H9 (cell line): ENCODE measurements at places on chromosomes 3 and 15.
A peak's percentile ranks its signal among the peaks of the same experiment; 100 is the strongest.

DNA sequence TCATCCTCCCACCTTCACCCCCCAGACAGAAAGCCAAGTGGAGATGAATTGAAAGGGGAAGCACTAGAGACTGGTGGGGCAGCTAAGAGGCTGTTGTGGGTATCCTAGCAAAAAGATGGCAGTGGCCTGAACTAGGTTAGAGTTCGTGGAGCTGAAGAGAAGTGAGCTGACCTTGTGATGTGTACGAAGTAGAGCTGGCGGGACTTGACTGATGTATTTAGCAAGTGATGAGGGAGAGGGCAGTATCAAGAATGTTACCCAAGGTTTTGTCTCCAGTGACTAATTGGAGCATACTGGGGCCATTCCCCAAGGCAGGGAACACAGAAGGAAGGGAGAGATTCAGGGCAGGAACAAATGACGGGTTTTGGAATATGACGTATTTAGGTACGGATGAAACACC lies 50.0 kb upstream of the CP start:
- peaks cover 5% of the 10 kb centered on the region; the same call in 1 of the 2 replicates for H3K4me1 ChIP-seq
- H3K27me3 ChIP-seq: no peaks in the 10 kb centered on the region
- no peak overlapping the region for H3K27ac ChIP-seq
- no peak overlapping the region for H3K4me3 ChIP-seq
- H3K36me3 ChIP-seq: no peaks in the 10 kb centered on the region; the same call in 1 of the 3 replicates
- no peak for DNase-seq

- H3K27ac ChIP-seq: no peak overlapping the region
- no peaks in the 10 kb centered on the region; the same call in 1 of the 2 replicates for H3K27me3 ChIP-seq
- H3K4me3 ChIP-seq: no peak overlapping the region
- peaks cover 8% of the 10 kb centered on the region for H3K36me3 ChIP-seq
- H3K4me1 ChIP-seq: no peaks in the 10 kb centered on the region
These were observed 86.2 kb downstream of the IQSEC1 start for GRCh38 chr3:12986986-12987385.

GRCh38 chr15:41901431-41901830 lies 7.6 kb upstream of the SPTBN5 start:
- no peaks in the 10 kb centered on the region for H3K27me3 ChIP-seq
- no peak for DNase-seq
- H3K27ac ChIP-seq: no peak overlapping the region
- H3K36me3 ChIP-seq: peaks cover 28% of the 10 kb centered on the region

GRCh38 chr3:139848660-139849059 lies 86.3 kb upstream of the CLSTN2 start:
- H3K27me3 ChIP-seq: no peaks in the 10 kb centered on the region
- peaks cover 2% of the 10 kb centered on the region; the same call in 2 of the 3 replicates for H3K36me3 ChIP-seq
- no peak for DNase-seq
- H3K4me1 ChIP-seq: no peaks in the 10 kb centered on the region
- no peak overlapping the region for H3K4me3 ChIP-seq

DNA sequence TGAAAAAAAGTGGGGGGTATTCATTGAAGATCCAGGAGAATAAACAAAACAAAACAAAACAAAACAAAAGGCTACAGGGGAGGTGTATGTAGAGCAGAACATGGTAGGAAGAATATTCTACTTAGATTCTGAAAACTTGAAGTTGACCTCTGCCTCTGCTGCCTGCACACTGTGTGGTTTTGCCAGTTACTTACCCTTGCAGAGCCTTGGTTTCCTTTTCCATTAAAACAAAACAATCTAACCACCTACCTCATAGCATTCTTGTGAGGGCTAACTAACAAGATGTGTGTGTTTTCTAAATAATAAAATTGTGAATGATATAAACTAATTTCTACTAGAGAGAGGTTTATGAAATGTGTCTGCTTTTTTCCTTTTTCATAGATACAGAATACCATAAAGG lies 423.1 kb downstream of the TIGIT start:
- no peak overlapping the region for H3K27ac ChIP-seq
- H3K36me3 ChIP-seq: no peaks in the 10 kb centered on the region
- DNase-seq: no peak
- H3K27me3 ChIP-seq: no peaks in the 10 kb centered on the region
- H3K4me3 ChIP-seq: no peak overlapping the region

- H3K27ac ChIP-seq: no peak overlapping the region
- peaks cover 23% of the 10 kb centered on the region for H3K36me3 ChIP-seq
- peaks cover 3% of the 10 kb centered on the region; the same call in 1 of the 2 replicates for H3K4me1 ChIP-seq
- no peak overlapping the region for H3K4me3 ChIP-seq
These were observed 3.5 kb downstream of the MAPKAPK3 start for GRCh38 chr3:50620420-50620819.

GRCh38 chr3:195758721-195759353 lies 38.1 kb downstream of the MUC20 start:
- no peak overlapping the region for H3K27ac ChIP-seq
- peaks cover 3% of the 10 kb centered on the region; the same call in 1 of the 2 replicates for H3K4me1 ChIP-seq
- no peaks in the 10 kb centered on the region for H3K36me3 ChIP-seq
- no peaks in the 10 kb centered on the region for H3K27me3 ChIP-seq
- no peak overlapping the region for H3K4me3 ChIP-seq

GRCh38 chr15:42724276-42724675 lies 12.7 kb downstream of the CDAN1 start:
- peaks cover 18% of the 10 kb centered on the region for H3K36me3 ChIP-seq
- no peaks in the 10 kb centered on the region for H3K27me3 ChIP-seq
- H3K4me1 ChIP-seq: no peaks in the 10 kb centered on the region
- no peak overlapping the region for H3K4me3 ChIP-seq

DNA sequence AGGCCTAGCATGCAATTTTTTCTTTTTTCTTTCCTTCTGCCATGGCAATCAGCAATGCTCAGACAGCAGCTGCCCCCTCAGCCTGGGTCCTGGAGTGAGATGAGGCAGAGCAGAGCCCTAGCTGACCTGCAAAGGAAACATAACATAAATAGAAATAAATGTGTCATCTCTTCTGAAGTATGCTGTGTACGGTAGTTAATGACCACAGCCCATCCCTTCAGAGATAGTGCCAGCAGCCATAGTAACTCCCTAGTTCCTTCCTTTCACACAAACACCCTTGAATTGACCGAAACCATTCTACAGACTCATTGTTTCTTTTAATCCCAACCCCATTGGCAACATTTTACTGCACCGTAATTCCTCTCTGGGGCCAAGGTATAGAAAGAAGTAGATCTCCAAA lies 8.4 kb upstream of the CD47 start:
- no peak for DNase-seq
- H3K4me1 ChIP-seq: no peaks in the 10 kb centered on the region
- H3K27me3 ChIP-seq: no peaks in the 10 kb centered on the region
- H3K4me3 ChIP-seq: no peak overlapping the region
- H3K27ac ChIP-seq: no peak overlapping the region
- no peaks in the 10 kb centered on the region for H3K36me3 ChIP-seq

DNA sequence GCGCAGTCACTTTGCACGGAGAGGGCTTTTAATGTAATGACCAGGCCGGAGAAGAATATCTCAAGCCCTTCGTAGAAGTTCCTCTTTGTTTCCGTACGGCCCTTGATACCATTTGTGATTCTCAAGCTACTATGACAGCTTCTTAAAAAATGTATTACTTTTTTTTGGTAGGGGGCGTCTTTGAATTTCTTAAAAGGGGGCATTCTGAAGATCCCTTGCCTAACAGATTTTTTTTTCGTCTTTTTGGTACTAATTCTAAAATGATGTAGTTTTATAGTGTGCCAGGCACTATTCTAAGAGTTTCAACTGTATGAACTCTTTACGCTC lies 614.0 kb downstream of the MCTP2 start:
- H3K27me3 ChIP-seq: no peaks in the 10 kb centered on the region
- H3K36me3 ChIP-seq: peaks cover 9% of the 10 kb centered on the region; the same call in 2 of the 3 replicates
- peak overlapping the region; percentile 70 for H3K4me3 ChIP-seq
- no peak for DNase-seq

GRCh38 chr15:68343579-68344225 lies 66.2 kb downstream of the FEM1B start:
- no peaks in the 10 kb centered on the region for H3K27me3 ChIP-seq
- no peaks in the 10 kb centered on the region for H3K36me3 ChIP-seq
- no peaks in the 10 kb centered on the region for H3K4me1 ChIP-seq
- no peak overlapping the region for H3K27ac ChIP-seq
- DNase-seq: peak; percentile 40
- no peak overlapping the region for H3K4me3 ChIP-seq

GRCh38 chr3:152382312-152383135 lies 113.8 kb downstream of the MBNL1 start:
- H3K27me3 ChIP-seq: no peaks in the 10 kb centered on the region
- no peaks in the 10 kb centered on the region for H3K36me3 ChIP-seq
- H3K4me3 ChIP-seq: no peak overlapping the region
- H3K4me1 ChIP-seq: no peaks in the 10 kb centered on the region

DNA sequence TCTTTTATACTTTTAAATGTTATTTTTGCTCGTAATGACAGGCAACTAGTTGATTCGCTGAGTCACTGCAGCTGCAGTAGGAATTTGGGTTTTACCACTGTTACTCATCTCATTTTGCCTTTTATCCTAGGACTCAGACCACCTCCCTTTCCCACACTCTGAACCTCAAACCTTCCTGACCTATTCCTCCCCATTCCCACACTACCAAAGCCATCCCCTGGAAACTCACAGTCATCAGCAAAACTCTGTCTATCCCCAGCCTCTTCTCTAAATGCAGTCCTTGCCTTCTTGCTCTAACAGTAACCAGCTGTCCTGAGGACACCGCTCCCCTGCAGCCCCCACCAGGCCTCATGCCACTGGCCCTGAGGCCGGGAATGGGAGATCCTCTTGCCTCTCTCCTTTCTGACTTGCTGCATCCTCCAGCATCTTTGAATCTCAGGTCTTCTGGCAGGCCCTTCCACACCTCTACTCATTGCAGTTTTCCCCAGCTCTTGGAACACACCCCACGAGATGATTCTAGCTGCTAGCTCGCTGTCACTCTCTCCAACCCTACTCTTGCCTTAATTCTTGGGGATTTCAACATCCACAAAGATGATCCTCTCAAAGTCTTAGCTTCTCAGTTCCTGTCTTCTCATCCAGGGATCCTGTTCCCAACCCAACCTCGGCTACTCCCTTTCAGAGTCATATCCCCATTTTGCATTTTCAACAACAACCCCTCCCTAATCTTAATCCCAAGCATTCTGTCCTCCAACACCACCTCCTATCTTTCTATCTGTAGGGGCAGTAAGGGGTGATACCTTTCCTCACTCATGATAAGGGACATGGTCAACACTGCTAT lies 55.9 kb upstream of the C3orf80 start:
- H3K27ac ChIP-seq: no peak overlapping the region
- no peaks in the 10 kb centered on the region for H3K36me3 ChIP-seq
- DNase-seq: no peak
- H3K27me3 ChIP-seq: no peaks in the 10 kb centered on the region
- no peak overlapping the region for H3K4me3 ChIP-seq

- DNase-seq: no peak
- H3K27me3 ChIP-seq: no peaks in the 10 kb centered on the region
- H3K27ac ChIP-seq: no peak overlapping the region
- no peak overlapping the region for H3K4me3 ChIP-seq
These were observed 403.9 kb upstream of the LMCD1 start for GRCh38 chr3:8097690-8098089.

GRCh38 chr3:72100080-72100511 lies 315.1 kb upstream of the PROK2 start:
- no peak overlapping the region for H3K27ac ChIP-seq
- H3K36me3 ChIP-seq: no peaks in the 10 kb centered on the region
- peak; percentile 66 for DNase-seq
- H3K4me3 ChIP-seq: peak overlapping the region; percentile 87

DNA sequence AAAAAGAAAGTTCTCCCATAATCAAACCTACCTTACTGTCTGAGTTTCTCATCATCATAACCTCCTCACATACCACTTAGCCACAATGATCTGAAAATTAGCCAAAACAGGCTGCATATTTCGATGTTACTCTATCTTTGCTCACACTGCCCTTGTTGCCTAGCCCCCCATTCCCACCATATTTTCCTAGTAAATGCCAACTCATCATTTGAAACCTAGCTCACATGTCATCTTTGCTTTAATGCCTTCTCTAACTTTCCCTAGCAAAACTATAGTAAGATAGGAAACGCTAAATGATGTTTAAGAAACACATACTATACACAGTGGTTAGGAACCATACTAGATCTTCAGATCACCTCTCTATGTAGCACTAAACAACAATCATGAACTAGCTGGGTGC lies 64.9 kb downstream of the INO80 start:
- DNase-seq: no peak
- peaks cover 90% of the 10 kb centered on the region for H3K36me3 ChIP-seq
- H3K27ac ChIP-seq: no peak overlapping the region
- no peak overlapping the region for H3K4me3 ChIP-seq

DNA sequence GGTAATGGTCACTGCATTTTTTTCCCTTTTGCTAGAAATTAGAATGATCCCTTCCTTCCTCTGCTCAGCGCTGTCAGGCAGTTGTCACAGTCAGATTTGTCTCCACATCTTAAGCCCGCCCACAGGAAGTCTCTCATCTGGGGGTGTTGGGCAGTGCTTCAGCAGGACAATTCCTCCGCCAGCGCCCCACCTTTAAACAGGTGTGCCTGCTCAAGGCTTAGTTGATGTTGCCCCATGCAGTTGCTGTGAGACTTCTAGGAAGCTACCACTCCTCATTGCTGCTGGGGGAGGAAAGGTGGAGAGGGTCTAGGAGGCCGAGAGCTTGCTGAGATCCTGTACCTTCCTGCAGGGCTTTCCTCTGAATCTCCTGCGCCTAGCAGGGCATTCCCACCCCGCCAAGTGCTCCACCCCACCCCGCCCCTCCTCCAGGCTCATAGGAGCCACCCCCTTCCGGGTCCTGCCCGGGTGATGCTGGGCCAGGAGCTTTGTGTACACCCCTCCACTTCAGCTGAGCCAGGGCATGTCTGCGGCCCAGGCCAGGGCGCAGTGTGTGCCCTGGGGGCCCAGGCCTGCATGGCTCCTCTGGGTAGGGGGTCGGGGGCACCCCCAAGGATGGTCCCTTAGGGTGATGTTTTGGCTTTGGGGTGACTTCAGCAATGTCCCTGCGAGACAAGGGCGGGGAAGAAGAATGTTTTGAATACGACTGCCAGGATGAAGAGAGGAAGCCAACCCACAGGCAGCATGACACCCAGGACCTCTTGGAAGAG lies 68.7 kb downstream of the TRAK1 start:
- DNase-seq: peak; percentile 97
- H3K36me3 ChIP-seq: no peaks in the 10 kb centered on the region
- H3K27me3 ChIP-seq: no peaks in the 10 kb centered on the region

DNA sequence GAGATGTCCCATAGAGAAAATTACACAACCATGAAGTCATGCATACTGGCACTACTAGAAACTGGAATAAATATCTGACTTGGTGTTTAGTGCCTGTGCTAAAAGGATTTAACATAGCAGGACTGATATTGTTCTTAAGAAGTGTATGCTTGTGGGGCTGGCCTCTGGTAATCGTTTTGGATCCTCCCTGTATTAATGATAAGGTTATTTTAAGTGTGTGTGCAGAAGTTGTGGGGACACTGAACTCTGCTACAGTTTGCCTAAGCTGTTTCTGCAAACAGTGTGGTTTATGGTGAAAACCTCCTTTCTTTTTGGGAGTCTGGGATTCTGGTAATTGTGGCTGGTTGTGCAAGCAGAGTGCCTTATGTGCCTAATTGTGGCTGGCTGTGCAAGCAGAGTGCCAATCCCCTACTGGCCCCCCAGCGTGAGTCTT lies 120.8 kb downstream of the CLASP2 start:
- H3K4me1 ChIP-seq: no peaks in the 10 kb centered on the region
- H3K27ac ChIP-seq: no peak overlapping the region
- H3K27me3 ChIP-seq: no peaks in the 10 kb centered on the region
- H3K36me3 ChIP-seq: peaks cover 24% of the 10 kb centered on the region
- no peak overlapping the region for H3K4me3 ChIP-seq
